ENCODE measurements at places on chromosomes 1 and 21. TPM values are rescaled to one million over a fixed set of nuclear protein-coding genes. Genes with fewer than 3 reads are reported as not detected.

RGS18 gene
- total RNA-seq: 1.1 TPM

PCSK9 gene
- total RNA-seq: not detected

SELP gene
- total RNA-seq: 10.6 TPM

CATSPERE gene
- 0.38 TPM for total RNA-seq

SLAMF1 gene
- total RNA-seq: 1.0 TPM

NEK7 gene
- total RNA-seq: 318 TPM

AK5 gene
- total RNA-seq: 1.3 TPM

SPRR2G gene
- not detected for total RNA-seq

TSPEAR gene
- total RNA-seq: not detected

GPBP1L1 gene
- 80.6 TPM for total RNA-seq

KIF14 gene
- total RNA-seq: 0.05 TPM

NTRK1 gene
- 1.4 TPM for total RNA-seq

TMEM54 gene
- total RNA-seq: 17.0 TPM

YOD1 gene
- total RNA-seq: 7.2 TPM

GPR25 gene
- total RNA-seq: not detected

VHLL gene
- total RNA-seq: not detected

CLDN17 gene
- not detected for total RNA-seq

ADGRL4 gene
- 23.5 TPM for total RNA-seq

ADGRB2 gene
- total RNA-seq: 7.7 TPM

INSRR gene
- 0.24 TPM for total RNA-seq

FCRL4 gene
- total RNA-seq: not detected

HCN3 gene
- total RNA-seq: 2.2 TPM

C1orf141 gene
- not detected for total RNA-seq

ESPN gene
- total RNA-seq: 0.32 TPM

SH2D5 gene
- not detected for total RNA-seq

DMRTA2 gene
- total RNA-seq: 0.08 TPM

PRXL2B gene
- 3.4 TPM for total RNA-seq

ERG gene
- 15.5 TPM for total RNA-seq

All from cardiac septum (tissue), 1 donor.